Activated naive CD4-positive, alpha-beta T cell (primary cell): ENCODE measurements at places on chromosomes 1 and 21.

GRCh38 chr1:41358131-41359021 is 2.9 kb upstream of the FOXO6 start:
- DNase-seq: no peak

GRCh38 chr1:27366411-27367159 is at the start of gene MAP3K6:
TSS of gene MAP3K6 (minus strand) at chr1:27366961. CDS start at chr1:27366597, 364 bp downstream.
- DNase-seq: peak; percentile 41

GRCh38 chr1:228002792-228003191 is 4.0 kb upstream of the WNT3A start:
- no peak for DNase-seq

GRCh38 chr1:111592389-111593361 is 26.9 kb upstream of the RAP1A start:
- peak; percentile 71 for DNase-seq

- DNase-seq: no peak
Observed at GRCh38 chr1:205678286-205679111, 1.8 kb downstream of the SLC45A3 start.

DNA sequence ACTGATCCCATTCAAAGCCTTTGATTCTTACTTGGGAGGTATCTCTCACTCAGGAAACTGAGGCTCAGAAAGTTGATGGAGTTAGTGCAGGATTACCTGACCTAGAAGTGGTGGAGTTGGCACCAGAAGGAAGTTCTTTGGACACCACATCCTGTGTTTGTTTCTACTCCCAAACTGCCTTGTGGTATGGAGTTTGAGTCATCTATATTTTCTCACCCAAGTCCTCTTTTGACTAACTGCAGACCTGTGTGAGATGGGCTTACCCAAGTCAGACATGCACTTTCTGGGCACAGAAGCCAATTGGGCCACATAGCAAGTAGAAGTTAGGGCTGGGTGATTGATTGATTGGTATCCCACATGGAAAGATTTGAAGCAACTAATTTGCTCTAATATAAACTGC is 36.1 kb downstream of the FGGY start:
- no peak for DNase-seq

- no peak for DNase-seq
Observed at GRCh38 chr1:215539803-215540570, 27.1 kb upstream of the KCTD3 start.

DNA sequence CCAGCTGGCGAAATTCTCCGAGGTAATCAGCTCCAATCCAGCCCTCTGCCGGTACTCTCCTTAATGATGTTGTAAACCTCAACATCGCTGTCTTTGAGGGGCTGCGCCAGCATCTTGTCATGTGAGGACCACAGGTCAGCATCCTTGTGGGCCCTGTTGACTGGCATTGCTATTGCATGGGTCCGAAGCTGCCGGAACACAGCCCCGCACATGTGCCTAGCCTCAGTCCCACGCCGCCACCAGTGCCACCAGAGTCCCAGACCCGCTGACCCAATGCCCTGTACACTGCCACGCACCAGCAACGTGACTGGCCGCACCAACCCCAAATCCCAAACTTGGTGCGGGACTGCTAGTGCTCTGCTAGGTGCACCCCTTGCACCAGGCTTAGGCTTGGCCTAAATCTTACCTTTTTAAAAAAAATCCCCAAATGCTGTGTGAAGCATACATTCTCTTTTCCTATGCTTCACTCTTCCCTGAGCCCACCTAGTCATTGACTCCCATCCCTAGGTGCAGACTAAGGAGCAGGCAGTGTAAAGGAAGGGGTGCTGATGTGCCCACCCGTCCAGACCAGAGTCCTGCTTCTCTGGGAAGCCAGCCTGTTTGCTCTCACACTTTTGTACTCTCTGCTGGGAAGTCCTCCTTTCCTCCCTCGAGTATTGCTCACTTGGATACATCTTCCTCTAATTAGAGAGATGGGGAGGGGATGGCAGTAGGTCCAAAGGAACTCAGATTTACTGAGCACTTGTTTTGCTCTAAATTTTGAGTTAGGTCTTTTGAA is 81.9 kb upstream of the ARTN start:
- no peak for DNase-seq

DNA sequence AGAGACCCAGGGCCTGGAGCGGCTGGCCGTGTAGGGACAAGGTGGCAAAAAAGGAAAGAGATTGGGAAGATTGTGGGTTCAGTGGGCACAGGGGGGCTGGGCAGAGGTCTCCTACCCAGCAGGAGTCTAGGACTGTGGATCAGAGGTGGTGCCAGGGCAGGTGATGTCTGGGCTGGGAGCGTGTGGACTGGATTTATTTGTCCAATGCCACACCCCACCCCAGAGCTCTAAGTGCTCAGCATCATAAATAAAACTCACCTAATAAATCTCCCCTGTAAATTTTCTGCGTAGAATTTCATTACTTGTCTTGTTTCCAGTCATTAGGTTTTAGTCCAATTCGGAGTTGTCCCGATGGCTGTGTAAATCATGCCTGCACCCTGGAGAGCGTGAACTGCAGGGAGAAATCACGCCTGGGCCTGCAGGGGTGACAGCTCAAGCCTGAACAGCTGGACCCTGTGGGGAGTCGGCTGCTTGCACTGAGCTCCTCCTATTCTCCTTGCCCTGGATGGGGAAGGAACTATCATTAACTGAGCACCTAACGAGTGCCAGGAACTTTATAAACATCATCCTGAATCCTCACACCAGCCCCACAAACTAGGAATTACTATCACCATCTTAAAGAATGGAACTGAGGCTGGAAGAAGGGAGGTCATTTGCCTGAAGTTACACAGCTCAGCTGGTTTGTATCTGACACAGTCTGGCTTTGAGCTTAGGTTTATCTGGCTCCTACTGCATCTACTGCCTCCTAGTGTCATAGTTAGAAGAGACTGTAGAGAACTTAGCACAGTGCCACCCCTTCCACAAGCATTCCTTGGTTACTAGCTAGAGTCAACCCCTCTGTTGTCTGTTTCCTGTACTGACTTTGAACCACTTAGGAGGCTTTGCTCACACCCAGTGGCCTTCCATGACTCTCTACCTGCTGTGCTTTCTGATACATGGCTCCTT is 25.0 kb upstream of the POU3F1 start:
- no peak for DNase-seq

DNA sequence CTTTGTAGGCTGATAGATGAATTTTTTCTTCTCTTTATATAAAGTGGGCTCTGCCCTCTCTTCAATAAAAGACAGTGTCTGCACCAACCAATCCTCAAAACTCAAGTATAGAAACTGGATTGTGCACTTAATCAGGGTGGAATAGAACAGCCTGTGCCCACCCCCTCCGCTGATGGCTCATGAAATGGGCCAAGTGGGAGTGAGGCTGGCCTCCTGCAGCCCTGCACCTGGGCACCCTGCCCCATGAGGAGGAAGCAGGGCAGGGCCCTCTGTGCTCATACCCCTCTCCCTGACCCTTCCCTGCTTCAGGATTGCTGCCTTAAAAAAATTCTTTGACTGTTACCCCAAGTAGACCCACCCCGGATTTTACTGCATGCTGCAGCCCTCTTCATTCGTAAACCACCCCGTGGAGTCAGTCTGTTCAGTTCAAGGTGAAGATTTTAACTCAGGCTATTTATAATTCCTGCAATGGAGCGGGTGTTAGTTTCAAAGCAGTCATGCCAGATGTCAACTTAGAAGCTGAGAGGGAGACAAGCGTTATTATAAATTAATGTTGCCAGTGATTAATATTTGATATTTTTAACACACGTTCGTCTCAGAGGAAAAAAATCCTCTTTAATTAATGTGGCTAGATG is 15.8 kb downstream of the PROK1 start:
- DNase-seq: no peak

DNA sequence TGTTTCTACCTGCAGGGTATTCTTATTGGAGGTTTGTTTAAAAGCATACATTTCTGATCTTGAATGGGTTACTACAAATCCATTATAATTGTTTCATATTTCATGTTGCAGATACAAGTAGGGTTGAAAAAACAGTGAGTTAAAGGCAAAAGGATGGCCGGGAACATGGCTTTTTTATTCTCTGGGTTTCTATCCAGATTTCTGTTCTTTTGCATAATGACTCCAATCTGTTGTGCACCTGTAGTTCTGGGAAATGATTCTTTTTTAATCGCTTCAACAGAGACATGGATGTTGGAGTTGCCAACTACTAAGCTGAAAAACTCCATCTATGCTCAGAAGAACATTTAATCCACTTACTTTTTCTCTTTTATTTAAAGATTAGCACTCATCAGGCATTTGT is 2.7 kb upstream of the ADAMTS1 start:
- no peak for DNase-seq

DNA sequence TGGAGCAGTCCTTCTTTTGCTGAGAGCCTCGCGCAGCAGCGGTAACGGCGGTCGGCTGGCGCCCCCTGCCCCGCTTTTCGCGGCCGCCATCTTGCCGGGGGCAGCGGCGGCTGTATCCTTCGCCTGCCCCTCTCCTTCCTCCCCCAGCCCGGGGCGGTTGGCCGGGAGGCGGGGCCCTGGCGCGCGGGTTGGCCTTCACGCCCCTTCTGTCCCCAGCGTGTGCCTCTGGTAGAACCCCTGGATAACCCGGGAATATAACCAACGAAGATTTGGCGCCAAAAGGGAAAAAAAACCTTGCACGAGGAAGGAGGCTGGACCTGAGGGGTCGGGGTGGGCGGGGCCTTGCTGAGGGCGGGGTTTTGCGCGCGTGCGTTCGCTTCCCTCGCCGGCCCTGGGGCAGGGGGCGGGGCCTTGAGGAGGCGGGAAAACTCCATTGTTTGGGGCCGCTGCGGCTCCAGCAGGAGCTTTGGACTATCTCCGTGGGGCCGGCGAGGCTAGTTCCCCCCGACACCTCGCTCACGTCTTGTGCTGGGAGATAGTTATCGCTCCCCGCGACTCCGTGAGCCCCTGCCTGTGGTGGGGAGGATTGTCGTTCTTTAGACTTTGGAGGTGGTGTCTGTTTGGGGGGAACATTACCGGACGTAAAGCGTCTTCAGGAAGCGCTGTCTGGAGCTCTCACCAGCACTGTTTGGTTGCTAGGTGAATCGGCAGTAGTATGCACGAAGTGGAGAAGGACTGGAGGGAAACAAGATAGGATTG is 689 bp downstream of the NASP start:
- DNase-seq: peak; percentile 76

GRCh38 chr1:205962821-205963221 is 19.6 kb upstream of the SLC26A9 start:
- no peak for DNase-seq

DNA sequence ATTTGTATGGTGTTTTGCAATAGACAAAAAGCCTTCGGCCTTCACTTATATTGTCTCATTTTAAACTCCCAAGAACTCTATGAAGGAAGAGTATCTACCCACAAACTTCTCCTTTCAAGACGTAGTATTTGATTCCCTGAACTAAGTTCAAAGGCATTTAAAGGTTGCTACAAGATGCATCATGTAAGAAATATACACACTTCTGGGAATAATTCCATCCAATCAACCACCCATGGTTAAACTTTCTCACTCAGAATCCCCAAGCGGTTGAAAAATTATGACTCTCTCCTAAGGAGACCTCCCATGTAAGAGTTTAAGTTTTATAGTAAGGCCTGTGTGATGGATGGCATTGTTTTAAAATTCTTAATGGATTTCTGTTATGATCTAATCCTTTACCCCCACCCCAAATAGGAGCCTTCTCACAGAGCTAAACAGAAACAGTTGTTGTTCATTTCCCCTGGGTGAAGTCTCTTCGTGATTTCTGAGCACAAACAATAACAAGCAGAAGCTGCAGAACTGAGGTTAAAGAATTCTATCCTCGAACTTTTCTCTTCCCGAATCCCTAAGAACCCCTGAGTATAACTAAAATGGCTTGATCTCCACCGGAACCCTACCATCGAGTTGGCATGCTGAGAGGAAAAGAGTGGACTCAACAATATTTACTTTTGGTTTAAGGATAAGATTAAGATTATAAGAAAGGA is 185.0 kb downstream of the TGFBR3 start:
- DNase-seq: no peak

DNA sequence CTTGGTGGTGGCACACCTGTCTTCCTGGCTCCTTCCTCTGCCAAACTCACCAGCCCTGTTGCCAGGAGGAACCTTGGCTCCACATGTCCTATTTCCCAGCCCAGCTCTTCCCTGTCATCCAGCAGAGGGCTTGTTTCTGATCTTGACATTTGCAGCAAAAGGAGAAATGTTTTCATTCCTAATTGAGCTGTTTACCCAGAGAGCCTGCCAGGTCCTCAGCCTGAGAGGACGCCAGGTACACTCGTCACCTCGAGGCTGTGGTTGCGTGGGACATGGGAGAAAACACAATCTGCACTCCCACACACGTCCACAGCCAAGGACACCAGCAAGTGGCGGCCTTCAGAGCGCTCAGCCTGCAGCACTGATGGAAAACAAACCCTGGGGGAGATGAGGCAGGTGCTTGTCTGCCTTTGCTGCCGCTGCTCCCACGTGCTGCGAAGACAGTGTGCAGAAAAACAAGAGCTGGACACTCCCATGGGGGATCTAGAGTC is 132.8 kb upstream of the CD34 start:
- DNase-seq: no peak

- no peak for DNase-seq
Observed at GRCh38 chr1:87515781-87516180, 187.1 kb downstream of the LMO4 start.

GRCh38 chr1:22375601-22376000 is 76.0 kb upstream of the ZBTB40 start:
- no peak for DNase-seq

DNA sequence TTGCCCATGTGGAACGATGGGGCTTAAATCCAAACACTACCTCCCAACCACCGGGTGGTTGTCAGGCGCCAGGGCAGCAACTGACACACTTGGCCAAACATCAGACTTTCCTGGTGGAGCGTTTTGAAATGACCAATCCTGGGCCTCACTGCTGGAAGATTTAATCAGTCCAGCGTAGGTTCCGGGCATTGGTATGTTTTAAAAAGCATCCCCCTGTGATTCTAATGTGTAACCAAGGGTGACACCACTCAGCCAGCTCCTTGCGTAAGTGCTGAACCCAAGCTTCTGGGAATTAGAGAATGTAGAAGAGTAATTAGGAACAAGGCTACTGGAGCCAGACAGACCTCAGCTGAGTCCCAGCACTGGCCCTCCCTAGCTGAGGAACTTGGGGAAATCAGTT is 44.8 kb upstream of the KAZN start:
- DNase-seq: no peak

DNA sequence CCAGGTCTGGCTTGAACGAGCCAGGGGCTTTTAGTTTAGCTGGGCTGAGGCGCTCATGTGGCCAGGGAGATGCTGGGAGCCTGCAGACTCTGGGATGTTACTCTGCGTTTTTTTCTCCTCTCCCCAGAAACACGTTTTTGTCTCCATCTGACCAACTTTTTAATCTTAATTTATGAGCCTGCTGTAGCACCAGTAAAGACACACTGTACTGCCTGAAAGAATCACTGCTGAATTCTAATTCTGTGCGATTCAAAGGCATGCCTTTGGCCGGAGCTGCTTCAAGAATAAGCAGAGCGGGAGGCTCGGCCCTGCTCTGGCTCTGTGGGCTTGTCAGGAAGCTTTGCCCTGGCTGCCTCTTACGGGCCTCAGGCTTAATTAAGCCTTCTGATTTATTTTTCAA is 129.5 kb downstream of the CAMTA1 start:
- no peak for DNase-seq
